ENCODE measurements at places on chromosomes 3 and 15. TPM values are rescaled to one million over a fixed set of nuclear protein-coding genes. Genes with fewer than 3 reads are reported as not detected.

GRCh38 chr15:29805043-29805707 lies 17.1 kb downstream of the TJP1 start:
- peak; percentile 46 for DNase-seq

The TMCO5A gene
- total RNA-seq = not detected

DNA sequence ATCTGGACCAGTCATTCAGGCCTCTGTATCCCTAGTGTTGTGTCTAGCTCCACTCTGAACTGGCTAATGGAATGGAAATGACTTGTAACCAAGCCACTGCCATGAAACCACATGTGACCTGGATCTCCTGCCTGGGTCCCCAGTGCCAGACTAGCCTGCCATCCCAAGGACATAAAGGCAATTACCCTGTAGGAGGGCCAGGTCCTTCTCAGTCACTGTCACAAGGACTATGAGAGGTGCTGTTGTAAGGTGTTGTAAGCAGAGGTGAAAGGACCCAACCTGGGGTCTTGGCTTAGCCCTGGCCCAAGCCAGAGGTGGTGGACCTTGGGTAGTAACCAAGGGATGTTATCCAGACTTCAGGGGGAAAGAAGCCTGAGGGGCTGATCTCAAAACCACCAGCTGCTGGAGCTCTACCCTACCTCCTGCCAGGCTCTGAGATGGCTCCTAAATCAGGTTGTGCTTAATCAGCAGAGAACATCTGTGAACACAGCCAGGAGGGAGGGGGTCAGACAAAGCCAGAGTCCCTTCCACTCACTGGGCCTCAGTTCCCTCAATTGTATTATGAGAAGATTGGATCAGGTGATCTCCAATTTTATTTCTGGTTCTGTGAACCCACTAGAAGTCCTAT lies 15.7 kb upstream of the KLHL24 start:
- DNase-seq = no peak

DNA sequence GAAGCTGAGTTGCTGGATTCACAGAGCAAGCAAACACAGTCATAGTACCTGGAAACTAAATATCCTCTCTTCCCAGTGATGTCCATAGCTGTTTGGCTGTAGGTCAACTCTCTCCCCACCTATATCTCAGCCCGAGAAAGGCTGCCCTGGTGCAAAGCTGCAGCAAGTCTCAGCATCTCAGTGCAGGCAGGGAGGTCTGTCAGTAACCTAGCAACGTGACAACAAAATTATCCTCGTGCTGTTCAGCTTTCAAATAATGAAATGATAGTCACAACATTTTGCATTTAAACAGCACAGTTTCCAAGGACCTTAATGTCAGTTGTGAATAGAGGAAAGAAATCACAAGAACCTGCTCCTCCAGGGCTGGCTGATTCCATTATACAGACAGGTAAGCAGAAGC lies 83.6 kb downstream of the CHST2 start:
- DNase-seq = no peak

DNA sequence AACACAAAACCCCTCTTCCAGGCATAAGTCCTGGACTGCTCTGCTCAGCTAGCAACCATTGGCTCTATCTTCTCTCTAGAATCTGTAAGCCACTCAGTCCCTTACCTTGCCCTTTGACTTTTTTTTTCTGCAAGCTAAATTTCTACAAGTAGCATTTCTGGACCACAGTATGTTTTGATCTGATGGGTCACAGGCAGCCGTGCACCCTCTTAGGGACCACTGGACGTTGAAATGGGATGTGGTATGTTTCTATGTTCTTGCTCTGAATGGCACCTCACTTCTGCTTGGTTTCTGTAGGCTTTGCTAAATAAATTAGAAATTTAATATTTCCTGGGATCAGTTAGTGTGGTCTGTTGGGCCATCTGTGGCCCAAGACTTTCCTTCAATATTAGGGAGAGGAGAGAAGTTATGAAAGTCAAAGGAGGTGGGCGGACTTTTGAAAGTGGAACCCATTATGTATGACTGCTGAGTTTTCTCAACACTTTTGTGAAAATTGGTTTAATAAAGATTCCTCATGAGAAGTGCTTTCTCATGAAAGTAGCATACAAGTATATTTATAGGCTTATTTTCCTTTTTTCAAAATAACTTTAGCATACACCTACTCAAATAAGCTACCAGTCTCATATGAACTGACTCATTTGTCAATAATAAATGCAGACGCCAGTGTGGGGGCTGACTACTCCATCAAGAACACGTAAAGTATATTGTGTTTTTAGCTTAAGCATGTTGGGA lies 18.4 kb upstream of the TIPARP start:
- DNase-seq = no peak

The CA12 gene
- total RNA-seq = 11.8 TPM

DNA sequence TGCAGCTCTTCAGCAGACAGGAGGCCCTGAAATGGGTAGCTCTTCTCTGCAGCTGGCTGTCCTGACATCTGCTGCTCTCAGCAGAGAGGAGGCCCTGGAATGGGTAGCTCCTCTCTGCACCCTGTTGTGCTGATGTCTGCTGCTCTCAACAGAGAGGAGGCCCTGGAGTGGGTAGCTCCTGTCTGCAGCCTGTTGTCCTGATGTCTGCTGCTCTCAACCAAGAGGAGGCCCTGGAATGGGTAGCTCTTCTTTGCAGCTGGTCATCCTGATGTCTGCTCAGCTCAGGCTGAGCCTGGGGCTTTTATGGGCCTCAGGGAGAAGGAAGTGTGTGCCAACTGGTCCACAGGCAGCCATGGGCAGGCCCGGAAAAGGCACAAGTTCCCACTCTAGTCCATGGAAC lies 66.6 kb downstream of the PIK3CB start:
- DNase-seq = no peak

- DNase-seq = no peak
Measured at GRCh38 chr15:85988741-85989140, 90.9 kb upstream of the AGBL1 start.

DNA sequence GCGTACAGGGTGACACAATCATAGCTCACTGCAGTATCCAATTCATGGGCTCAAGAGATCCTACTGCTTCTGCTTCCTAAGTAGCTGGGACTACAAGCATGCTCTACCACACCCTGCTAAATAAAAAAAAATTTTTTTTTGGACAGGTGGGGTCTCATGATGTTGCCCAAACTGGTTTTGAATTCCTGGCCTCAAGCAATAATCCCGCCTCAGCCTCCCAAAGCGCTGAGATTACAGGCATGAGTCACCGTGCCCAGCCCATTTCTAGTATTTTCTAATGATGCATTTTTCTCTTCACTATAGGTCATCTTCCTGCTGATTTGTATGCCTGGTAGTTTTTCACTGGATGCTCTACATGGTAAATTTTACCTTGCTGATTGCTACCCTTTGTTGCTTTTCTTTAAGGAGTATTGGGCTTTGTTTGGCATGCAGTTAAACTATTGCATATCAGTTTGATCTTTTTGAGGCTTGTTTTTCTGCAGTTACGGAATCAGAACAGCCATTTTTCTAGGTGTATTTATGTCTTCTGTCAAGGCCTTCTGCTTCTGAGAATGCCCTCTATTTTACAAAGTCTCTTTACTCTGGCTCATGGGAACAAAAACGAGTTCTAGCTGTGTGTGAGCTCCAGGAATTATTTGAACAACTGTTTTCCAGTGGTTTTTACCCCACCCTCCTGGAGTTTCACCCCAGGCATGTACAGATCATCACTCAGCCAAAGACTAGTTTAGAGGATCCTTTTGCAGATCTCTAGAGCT lies 14.2 kb upstream of the NPTN start:
- DNase-seq = no peak

The SPINT1 gene
- total RNA-seq = 38.1 TPM

DNA sequence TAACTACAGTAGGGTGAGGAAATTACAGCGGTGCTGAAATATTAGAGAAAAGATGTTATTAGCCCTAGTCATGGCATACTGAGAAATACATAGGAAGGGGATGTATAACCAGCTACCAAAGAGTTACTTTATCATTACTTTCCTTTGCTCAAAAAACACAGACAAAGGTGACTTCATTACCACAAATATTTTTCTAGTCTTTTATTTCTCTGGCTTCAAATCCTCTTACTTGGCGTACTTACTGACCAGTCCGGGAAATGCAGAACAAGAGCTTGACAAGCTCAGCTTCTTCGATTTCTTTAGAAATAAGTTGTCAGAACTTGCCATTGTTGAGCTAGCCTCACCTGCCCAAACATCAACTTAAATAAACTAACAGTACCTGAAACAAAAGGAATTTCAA lies 142.1 kb upstream of the TMCO5A start:
- DNase-seq = no peak

DNA sequence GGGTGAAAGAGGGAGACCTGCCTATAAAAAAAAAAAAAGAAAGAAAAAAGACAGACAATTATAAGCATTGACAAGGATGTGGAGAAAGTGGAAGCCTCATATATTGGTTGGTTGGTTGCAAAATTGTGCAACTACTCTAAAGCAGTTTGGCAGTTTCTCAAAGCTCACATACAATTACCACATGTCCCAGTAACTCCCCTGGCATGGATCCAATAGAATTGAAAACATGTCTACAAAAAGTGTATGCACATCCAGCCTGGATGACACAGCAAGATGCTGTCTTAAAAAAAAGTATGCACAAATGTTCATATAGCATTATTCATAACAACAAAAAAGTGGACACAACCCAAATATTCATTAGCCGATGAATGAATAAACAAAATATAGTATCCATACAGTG lies 19.5 kb downstream of the SETMAR start:
- no peak for DNase-seq
